ENCODE measurements at places on chromosomes 1 and 21.

- no peak for DNase-seq
These were observed 231.7 kb downstream of the PAPPA2 start for GRCh38 chr1:176694713-176695112.

DNA sequence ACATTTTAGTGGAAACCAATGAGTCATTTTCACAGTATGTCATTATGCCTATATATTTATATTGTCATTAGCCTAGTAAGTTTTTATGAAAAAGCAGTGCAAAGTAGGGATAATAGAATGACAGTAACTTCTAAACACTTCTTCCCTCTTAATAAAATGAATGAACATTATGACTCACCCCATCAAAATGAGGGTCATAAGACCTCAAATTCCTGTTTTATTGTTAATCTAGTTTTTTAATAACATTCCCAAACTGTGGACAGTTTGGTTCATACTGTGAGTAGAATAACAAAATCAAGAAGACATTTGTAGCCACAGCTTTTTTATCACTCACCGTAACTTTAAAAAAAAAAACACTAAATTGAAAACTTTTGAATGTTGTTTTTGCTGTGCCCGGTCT is 160.5 kb downstream of the LRRC40 start:
- no peak for DNase-seq

DNA sequence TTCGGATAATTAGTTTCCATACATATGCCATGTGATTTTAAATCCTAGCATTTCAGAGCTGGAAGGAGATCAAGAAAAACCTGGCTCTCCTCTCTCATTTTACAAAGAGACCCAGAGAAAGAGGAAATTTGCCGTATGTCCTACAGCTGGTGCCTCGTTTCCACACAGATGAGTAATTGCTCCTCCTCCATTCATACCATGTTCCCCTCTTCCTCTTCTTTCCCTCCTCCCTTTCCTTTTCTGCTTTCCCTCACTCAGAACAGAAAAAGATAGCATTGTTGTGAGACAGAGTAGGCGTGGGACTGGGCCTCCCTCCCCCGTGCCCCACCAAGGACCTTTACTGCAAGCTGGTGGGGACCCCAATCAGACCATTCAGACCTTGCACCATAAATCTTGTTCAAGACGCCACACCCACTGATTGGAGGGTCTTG is 13.7 kb upstream of the SLC44A3 start:
- DNase-seq = peak; percentile 27

GRCh38 chr1:3671371-3672180 is 19.3 kb downstream of the TP73 start:
- no peak for DNase-seq
